D341Med (cell line): ENCODE measurements at places on chromosomes 7 and 10.
A peak's percentile ranks its signal among the peaks of the same experiment; 100 is the strongest.

DNA sequence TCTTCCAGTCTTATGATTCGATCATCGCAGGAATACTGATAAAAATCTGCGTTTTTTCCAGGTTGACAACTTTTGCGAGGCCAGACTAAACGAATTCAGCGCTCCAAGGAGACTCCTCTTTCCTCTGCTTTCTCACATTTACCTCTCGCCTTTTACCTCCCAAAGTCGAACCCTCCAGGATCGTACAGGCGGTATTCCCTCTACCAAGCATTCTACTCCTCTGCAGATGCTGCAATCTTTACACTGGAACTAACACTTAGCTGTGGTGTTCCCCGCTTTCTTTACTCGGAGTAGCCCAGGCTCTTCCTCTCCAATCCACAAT is 449 bp downstream of the NUDT5 start:
- no peak for DNase-seq

- no peak for DNase-seq
Measured at GRCh38 chr10:127036987-127037386, 131.8 kb downstream of the DOCK1 start.

- DNase-seq, result no peak
Measured at GRCh38 chr7:142025896-142026295, 30.2 kb downstream of the MGAM start.

DNA sequence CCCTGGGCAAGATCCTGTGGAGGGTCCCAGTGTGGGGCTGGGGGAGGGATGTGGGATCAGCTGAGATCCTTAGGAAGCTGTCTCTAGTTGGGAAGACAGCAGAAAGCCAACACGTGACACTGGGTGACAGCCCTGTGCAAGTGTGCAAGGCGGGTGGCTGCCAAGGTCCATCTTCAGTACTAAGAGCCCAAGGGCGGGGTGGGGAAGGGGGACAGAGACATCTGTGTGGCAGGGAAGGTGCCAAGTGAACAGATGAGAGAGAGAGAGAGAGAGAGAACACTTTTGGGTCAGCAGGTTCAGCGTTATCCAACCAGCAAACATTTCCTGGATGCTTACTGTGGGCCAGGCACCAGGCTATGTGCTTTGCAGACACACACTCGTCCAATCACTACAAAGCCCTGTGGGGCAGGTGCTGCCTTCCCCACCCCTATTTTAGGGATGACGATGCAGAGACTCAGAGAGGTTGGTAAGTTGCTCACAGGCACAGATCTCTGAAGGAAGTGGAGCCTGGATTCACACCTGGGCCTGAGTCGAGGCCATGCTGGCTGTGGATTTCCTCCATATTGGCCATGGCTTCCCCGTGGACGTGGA is 135.7 kb downstream of the GRK5 start:
- DNase-seq, result no peak

- DNase-seq, result no peak
Measured at GRCh38 chr7:69553190-69553589, 45.1 kb upstream of the AUTS2 start.

DNA sequence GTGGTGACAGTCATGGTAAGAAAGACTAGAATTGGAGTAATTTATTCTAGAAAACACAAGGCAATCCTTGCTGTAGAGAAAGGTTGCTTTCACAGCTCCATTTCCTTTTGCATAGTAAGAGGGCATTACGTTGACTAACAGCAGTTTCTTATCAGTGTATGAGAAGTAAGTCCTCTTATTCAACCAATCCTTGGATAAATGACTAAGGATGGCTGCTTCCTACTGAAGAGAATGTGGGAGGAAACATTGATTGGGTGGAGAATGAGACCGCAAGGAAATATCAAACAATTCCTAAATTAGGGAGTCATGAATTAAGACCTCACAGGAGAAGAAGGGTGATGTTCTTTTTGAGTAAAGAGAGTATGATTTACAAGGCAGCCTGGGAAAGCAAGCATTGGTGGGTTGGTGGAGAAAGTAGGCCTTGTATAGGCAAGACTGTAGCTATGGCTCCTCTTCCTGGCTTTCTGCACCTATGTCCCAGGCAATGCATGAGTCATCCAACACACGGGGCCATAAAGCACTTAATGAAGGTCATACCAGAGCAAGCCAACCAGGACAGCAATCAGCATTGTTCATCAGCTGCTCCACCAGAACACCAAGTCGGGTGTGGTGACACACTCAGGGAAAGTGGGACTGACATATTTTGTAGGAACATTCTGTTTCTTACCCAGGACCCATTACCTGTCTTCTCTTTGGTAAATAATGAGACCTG is 5.6 kb downstream of the MGAM start:
- DNase-seq, result no peak

DNA sequence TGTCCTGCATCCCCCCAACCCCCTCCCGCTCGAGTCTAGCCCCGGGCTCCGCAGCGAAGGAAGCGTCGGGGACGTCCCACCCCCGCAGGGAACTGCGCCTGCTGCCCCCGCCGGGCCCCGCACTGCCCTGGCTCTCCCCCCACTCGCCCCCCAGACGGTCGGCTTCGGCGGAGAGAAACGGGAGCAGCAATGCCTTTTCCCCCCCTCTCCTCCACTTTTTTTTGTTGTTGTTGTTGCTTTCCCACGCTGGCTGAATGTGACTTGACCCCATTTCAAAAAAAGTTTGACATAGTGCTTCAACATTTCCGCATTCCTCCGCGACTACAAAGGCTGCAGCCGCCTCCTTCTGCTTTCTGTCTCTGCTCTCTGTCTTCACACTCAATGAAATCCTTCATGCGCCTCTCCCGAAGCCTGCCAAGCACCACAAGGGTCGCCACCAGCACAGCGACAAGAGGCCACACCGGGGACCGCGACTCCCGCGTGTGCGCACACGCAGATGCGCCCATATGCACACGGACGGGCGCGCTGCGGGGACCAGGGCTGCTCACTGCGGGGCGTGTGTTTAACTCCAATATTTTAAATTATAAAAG is 1.0 kb downstream of the CDK6 start:
- DNase-seq, result peak; percentile 56

- DNase-seq, result no peak
Measured at GRCh38 chr7:99141334-99141733, 2.6 kb downstream of the SMURF1 start.

GRCh38 chr10:95295031-95295755 is 4.4 kb upstream of the PDLIM1 start:
- no peak for DNase-seq

DNA sequence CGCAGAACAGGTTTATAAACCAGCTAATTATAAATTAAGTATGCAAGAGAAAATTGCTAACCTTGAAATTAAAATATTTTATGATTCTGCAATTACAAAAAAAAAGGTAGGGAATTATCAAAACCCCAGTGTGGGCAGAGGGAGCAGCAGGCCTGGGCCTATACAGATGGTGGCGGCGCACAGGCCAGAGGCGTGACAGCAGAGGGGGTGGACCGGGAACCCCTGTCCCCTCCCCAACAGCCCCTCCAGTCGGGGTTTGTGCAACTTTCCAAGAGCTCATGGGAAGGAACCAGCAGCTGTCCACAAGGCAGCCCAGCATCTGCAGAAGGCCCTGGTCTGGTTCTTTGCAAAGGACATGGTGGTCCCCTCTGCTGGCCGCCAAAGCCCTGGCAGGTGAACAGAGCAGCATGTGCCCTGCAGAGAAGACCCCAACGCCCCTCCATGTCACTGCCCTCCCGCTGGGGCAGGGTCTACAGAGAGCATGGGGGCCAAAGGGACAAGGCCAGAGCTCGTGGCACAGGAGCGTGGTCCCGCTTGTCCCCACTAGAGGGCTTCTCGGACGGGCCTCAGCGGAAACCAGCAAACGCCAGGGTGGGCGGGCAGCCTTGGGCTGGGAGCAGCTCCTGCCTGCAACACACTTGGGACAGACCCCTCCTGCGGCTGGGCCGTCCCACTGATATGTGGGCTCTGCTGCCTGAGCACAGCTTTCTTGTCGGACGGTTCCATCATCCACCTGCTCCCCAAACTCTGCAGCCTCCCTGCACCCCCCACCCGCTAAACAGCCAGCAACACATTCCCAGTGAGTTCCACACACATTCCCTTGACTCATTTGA is 75.1 kb downstream of the EBF3 start:
- peak; percentile 74 for DNase-seq

DNA sequence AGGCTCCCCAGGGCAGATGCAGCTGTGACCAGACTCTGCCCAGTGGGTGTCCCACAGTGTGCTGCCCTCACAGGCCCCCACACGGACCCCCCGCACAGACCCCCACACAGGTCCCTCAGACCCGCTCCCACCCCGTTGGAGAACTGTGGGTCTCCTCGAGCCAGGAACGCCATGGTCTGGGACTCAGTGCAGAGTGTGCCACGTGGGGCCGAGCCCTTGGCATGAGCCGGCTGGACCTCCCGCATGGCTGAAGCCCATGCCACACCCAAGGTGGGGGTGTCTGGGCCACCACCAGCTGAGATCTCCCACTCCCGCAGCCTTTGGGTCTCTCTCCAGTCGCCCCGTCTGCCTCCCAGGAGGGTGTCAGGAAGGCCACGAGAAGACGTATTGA is 34.3 kb downstream of the JAKMIP3 start:
- DNase-seq, result no peak
